ENCODE measurements at places on chromosomes 13 and 19.

- DNase-seq = peak; percentile 9
These were observed 11.6 kb upstream of the ASF1B start for GRCh38 chr19:14147797-14148605.

DNA sequence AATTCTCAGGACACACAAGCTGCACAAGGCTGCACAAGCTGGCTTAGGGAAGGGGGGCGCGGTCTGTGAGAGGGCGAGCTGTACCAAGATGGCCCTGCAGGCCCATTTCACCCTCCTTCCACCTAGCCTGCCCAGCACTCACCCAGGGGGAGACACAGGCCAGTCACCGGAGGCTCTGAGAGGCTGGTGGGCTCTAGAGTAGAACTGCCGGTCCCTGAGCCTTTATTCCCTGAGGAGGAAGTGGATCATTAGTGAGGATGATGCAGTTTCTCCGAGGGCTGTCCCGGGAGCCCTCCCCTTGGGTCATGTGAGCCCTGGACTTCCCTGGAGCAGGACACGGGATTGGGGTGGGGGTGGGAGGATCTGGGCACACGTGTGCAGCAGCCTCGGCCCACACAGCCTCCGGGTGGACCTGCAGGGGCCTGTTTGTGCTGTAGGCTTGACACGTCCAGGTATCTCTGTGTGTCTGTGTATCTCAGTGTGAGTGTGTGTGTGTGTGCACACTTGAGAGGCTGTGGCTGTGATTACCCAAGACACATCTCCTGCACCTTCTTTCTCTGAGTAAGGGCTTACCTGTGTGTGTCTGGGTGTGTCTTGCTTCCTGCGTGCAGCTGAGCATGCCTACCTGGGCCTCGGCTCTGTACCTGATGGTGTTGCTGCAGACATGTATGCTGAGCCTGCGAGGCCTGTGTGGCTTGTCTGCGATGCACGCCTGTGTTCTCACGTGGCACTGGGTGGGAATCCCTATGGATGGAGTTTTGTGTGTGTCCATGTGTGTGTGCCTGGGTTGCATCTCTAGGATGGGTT is at the start of gene ACP5:
TSS of gene ACP5 (minus strand) at position 195 of the 807 bp plus-strand sequence. CDS start 328 bp downstream, outside the sequence.
- DNase-seq = no peak

DNA sequence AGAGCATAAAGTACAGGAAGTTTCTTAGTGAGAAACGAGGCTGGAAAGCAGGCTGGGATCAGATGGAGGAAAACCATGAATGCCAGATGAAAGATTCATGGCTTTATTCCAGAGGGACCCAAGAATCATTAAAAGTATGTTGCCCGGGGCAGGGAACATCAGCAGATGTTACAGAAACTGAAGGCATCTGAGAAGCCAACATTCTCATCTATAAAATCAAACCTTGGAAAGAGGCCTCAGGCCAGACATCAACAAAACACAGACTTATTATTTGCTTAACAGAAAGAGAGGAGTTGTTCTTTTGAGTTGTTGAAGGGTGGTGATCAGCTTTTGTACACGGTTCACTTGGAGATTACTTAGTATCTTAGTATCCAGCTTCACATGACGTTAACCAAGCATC is 543.6 kb downstream of the RFC3 start:
- DNase-seq = peak; percentile 25

GRCh38 chr19:57643734-57644133 is 10.8 kb downstream of the ZNF211 start:
- no peak for DNase-seq

- no peak for DNase-seq
These were observed 32.7 kb downstream of the DHX34 start for GRCh38 chr19:47381653-47382279.

- no peak for DNase-seq
These were observed 2.6 kb upstream of the GSX1 start for GRCh38 chr13:27789495-27790303.

DNA sequence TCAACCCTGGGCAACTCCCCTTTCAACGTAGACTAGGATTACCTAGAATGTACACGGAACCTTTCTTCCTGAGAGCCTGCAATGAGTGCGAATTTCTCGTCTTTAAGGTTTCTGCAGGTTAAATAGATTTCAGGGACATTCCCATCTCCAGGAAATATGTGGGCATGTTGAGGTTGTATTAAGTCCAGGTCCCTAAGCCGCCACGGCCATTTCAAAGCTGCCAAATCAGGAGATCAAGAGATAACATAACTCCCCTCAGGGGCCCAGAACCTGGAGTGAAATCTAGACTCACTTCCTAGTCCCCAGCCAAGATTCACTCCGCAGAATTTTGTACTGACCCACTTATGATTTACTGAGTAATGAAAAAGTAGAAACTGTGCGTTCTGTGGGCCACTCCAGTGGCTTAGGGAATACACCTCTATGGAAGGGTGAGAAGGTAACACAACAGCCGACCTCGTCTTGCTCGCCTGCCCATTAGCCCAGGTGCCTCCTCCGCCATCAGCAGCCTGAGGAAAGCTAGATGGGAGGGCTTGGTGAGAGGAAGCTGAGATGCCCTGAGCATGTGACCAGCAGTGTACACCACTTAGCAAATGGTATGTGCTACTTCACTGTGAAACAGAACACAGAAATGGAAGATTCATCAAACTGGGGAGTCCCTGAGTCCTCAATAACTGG is 98.5 kb upstream of the SOX1 start:
- DNase-seq = no peak

DNA sequence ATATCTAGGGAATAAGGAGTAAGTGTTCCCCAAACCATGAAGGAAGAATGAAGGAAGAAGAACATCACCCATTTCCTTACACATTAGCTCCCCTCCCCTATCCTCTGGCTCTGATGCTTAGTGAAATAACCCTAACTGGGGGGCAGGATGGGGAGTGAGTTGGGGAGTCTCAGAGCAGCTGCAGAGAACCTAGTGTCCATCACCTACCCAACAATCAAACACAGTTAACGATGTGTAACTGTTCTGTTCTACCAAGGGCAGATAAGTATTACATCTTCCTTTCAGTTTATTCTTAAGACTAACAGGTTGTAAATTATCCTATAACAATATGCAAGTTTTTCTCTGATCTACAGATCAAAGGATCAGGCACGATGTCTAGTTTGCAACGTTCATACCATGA is 12.8 kb downstream of the ELF1 start:
- DNase-seq = no peak

DNA sequence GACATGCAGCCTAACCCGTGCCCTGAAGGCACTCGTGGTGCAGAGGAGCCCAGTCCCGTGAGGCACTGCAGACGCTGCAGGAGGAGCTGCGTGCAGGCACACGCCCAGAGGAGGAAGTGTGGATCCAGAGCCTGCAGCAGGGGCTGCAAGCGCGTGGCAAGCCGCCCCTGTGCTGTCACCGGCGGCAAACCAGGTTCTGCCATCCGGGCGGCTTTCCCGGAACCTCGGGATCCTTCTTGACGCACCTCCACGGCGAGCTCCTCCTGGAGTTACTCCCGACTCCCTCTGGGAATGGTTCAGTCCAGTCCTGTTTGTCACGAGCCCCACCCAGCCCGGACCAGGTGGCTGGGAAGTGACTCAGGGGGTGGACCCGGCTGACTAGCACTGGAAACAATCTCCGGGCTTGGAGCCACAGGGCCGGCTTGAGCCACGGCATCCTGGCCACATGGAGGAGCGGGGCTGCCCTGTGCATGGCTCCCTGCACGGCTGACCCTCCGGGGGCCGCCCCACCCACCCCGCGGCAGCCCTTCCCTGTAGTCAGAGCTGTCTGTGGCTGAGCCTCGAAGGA is 10.2 kb downstream of the DPP9 start:
- DNase-seq = peak; percentile 93

- DNase-seq = no peak
These were observed 160.7 kb downstream of the LMO7 start for GRCh38 chr13:75796825-75797224.

DNA sequence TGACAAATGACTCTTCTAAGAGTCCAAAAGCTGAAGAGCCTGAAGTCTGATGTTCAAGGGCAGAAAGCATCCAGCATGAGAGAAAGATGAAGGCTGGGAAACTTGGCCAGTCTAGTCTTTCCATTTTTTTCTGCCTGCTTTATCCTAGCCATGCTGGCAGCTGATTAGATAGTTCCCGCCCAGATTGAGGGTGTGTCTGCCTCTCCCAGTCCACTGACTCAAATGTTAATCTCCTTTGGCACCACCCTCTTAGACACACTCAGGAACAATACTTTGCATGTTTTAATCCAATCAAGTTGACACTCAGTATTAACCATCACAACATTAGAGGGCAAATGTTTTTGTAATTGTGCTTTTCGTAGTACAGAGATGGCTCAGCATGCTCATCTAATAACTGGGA is 267.5 kb upstream of the KLHL1 start:
- DNase-seq = no peak

DNA sequence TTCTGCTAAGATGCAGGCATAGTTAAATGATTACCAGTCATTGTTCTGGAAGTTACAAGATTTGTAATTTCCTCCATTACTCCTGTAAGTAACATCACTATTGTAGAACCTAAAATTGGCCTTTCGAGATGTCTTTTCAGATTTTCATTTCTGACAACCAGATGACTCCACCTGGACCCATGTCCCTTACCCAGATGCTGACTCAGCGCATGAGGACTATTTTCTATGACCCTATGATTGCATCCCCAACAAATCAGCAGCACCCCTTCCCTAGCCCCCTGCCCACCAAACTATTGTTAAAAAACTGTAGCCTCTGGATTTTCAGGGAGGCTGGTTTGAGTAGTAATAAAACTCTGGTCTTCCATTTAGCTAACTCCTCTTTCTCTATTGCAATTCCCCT is 55.2 kb upstream of the RCBTB2 start:
- DNase-seq = no peak

- no peak for DNase-seq
These were observed 44.1 kb downstream of the SLITRK6 start for GRCh38 chr13:85755123-85755522.

All from amniotic stem cell (primary cell).